ENCODE measurements at places on chromosomes 6 and 20. TPM values are rescaled to one million over a fixed set of nuclear protein-coding genes. Genes with fewer than 3 reads are reported as not detected.

Gene TPBG
- not detected for total RNA-seq

Gene PRDM13
- not detected for total RNA-seq

Gene GABBR1
- total RNA-seq, result 10.9 TPM

Gene MEI4
- total RNA-seq, result not detected

Gene RAD21L1
- total RNA-seq, result 0.18 TPM

Gene CST2
- total RNA-seq, result not detected

Gene NMBR
- total RNA-seq, result not detected

Gene SNRNP48
- total RNA-seq, result 22.4 TPM

Gene RAB44
- not detected for total RNA-seq

Measured in activated CD8-positive, alpha-beta T cell treated with anti-CD3 and anti-CD28 coated beads for 36 hours (primary cell).